ENCODE measurements at places on chromosomes 4 and X. TPM values are rescaled to one million over a fixed set of nuclear protein-coding genes. Genes with fewer than 3 reads are reported as not detected.

ADGRG4 gene
- total RNA-seq, result not detected

NDST3 gene
- not detected for total RNA-seq

POU4F2 gene
- total RNA-seq, result not detected

GPR82 gene
- total RNA-seq, result not detected

CYTL1 gene
- 34.6 TPM for total RNA-seq

SSX2 gene
- 0.14 TPM for total RNA-seq

WDR1 gene
- 622 TPM for total RNA-seq

SPANXB1 gene
- not detected for total RNA-seq

EDA2R gene
- 3.8 TPM for total RNA-seq

GRCh38 chr4:89514811-89515210 is 207.2 kb upstream of the GPRIN3 start:
- no peak for DNase-seq

GRCh38 chr4:125432078-125432477 is 117.3 kb downstream of the FAT4 start:
- DNase-seq, result no peak

DNA sequence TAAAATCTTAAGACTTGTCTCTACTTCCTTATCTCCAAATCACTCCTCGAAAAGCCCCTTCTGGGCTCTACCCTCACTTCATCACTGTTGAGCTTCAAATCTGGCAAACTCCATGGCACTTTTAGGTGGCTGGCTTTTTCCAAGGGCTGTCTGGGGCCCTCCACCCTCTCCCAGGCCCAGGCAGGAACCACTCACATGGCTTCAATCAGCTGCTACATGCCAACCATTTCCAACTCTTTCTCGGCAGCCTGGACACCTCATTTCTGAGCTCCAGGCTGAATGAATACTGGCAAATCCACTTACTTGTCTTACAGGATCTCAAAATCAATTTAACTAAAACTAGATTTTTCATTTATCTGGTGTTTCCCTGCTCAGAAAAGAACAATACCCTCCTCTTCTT is 22.0 kb downstream of the USP46 start:
- no peak for DNase-seq

DNA sequence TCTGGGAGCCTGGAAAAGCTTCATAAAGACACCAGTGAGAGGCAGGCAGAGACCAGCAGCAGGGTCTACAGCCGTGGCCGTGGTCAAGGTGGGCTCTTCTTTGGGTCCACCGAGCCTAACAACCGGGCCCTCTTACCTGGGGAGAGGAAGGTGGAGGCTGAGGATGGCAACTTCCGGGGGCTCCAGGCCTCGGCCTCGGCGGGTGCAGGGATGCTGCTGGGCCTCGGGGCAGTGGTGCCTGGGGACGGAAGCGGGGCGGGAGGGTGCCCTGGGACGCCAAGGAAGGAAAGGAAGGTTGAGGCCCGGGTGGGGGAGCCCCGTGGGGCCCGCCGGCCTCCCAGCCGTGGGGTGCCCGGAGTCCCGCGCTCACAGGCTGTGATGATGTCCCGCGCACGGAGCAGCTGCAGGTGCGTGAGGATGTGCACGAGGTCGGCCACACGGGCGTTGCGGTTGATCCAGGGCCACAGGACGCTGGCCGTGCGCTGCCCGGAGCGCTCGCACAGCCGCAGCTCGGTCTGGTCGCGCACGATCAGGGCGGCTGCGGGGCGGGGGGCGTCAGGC is 561 bp downstream of the IRAK1 start:
- no peak for DNase-seq

GRCh38 chrX:55818673-55819375 is 101.3 kb downstream of the RRAGB start:
- no peak for DNase-seq

GRCh38 chr4:36388710-36389109 is 107.3 kb downstream of the DTHD1 start:
- no peak for DNase-seq

DNA sequence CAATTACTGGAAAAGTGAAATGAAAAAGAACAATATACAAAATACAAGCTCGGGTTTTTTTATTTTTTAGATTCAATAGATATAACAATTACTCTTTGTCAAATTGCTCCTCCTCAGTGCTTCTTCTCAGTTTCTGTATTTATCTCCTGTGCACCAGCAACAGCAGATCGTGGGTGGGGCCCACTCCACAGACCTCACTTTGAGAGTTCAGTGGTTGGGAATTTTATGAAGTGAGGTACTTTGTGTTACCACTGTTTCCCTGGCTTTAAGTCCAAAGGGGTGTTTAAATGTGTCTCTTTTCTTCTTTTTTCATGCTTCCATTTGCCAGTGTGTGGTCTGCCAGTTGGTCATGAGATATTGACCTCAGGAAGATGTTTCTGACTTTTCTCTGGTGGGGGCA is 54.4 kb downstream of the KIT start:
- no peak for DNase-seq

DNA sequence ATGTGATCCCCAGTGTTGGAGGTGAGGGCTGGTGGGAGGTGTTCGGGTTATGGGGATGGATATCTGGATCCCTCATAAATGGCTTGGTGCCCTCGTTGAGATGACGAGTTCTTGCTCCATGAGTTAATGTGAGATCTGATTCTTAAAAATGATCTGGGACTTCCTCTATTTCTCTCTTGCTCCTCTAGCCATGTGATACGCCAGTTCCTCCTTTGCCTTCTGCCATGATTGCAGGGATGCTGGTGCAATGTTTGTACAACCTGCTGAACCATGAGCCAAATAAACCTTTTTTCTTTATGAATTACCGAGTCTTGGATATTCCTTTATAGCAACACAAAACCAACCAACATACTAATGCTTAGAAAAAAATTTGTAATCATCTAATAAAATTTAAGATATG is 56.6 kb downstream of the STAP1 start:
- no peak for DNase-seq

DNA sequence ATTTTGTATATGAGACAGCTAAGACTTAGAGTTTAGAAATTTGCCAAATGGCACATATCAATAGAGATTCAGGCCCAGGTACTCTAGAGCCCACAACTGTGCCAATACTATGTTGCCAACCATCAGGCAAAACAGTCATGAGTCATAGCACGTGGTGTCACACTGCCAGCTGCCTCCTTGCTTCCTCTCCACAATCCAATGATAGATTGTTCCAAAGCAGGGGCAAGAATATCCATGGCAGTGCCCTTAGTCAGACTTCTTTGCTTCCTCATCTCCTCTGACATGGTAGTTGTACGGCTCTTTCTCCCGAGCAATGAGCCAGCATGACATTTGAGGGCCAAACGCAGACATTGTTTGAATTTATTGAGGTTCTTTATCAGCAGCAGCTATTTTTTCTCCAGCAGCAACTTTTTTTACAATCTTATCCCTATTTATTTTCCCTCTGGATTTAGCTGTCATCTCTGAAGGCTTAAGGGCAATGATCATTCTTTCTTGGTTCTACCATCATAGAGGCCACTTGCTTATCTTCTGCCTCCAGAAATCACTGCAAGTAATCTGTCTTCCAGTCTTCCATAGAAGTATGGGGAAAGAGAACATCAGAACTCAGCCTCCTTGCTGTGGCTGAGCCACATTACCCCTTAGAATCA is 169.7 kb downstream of the COL4A6 start:
- no peak for DNase-seq

Data from pulmonary artery endothelial cell (primary cell).